ENCODE measurements at places on chromosomes 16 and 17.
A peak's percentile ranks its signal among the peaks of the same experiment; 100 is the strongest.

DNA sequence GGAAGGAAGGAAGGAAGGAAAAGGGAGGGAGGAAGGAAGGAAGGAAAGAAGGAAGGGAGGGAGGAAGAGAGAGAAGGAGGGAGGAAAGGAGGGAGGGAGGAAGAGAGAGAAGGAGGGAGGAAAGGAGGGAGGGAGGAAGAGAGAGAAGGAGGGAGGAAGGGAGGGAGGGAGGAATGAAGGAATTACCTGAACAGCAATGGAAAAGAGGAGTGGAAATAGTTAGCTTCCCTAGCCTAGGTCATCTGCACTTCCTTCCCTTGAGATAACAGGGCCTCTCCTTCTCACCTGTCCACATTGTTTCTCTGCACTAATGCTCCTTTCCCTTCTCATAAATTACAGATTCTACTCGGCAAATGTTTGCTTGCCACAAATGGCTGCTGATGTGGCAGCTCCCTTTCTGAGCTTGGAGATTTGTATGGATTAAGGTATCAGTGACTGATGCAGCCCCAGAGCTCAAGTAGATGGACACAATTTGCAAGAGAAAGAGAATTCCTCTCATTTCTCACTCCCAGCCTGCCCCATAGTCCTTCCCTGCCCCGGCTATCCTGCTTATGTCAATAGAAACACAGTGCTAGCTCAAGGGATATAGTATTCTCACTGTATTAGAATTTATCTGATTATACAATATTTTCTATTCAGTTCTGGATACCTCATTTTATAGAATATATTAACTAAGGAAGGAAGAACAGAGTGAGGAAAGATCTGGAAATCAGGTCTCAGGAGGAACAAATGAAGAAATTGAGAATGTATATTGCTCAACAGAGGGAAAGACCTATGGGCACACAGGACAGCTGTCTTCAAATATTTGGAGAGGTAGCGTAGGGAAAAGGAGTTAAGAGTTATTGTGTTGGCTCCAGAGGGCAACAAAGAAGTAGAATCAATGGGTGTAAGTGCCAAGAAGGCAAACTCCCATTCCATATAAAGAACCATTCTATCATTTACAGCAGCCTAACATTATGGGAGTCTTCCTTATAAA, 14.6 kb downstream of the HOXB1 start:
- DNase-seq = no peak

- peak; percentile 73 for DNase-seq
Measured at GRCh38 chr17:21280081-21280518, 4.4 kb upstream of the MAP2K3 start.

DNA sequence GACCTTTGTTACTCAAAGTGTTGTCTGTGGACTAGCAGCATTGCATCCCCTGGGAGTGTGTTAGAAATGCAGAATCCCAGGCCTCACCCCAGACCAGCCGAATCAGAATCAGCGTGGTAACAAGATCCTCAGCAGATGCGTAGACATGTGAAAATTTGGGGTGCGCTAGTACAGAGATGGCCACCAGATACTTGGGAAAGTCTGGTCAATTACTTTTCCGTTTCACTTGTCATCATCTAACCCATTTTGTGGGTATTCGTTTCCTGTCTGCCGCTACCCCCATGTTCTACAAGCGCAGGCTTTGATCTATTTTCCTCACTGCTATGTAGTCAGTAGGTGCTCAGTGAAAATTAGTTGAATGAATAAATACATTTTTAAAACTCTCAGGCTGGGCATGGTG, 33.1 kb upstream of the HERPUD1 start:
- no peak for DNase-seq

DNA sequence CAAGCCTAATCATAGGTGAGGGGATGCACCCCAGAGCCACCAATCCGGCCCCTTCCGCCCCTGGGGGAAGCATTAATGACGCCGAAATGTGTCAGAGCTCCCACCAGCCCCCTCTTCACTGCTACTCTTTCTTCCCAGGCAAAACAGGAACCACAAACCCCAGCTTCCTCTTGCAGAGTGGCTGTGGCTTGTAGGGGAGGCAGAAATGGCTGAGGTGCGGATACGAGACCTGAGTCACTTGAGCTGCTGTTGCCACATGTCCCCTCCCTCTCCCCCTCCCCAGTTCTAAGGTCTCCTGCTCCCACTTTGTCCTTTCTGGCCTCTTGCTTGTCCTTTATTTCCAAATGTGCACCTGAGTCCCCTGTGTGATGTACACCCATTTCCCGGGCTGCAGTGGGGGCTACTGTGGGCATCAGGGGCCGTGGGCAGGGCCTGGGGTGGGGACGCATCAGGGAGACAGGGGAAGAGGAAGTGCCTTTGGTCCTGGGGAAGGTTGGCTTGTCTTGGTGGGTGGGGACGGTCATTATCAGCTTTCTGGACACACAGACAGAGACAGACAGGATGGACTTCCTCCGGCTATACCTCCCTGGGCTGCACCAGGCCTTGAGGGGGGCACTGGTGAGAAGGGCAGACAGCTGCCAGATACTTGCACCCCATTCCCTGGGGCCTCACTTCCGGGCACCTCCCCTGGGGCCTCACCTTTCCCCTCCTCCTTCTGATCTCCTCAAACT, at the start of gene APOBR:
APOBR (plus strand) TSS at position 523 of the 731 bp plus-strand sequence; CDS start at position 562, 39 bp downstream.
- DNase-seq = peak; percentile 75

DNA sequence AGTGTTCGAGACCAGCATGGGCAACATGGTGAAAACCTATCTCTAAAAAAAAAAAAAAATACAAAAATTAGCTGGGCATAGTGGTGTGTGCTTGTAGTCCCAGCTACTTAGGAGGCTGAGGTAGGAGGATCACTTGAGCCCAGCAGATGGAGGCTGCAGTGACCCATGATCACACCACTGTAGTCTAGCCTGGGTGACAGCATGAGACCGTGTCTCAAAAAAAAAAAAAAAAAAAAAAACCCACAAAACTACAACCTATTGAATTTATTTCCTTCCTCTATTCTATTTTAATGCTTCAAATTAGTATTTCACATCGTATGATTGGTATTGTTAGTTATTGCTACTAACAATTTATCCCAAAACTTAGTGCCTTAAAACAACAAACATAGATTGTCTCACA, 9.4 kb upstream of the NUFIP2 start:
- no peak for DNase-seq

GRCh38 chr16:30760577-30761426, 1.1 kb downstream of the CFAP119 start:
- no peak for DNase-seq

GRCh38 chr16:48371393-48371780, 13.8 kb downstream of the SIAH1 start:
- no peak for DNase-seq

All from stimulated activated CD8-positive, alpha-beta memory T cell treated with anti-CD3 and anti-CD28 coated beads, Interleukin-7, amount 100 ng/mL, for 48 hours (primary cell).